Activated effector memory CD4-positive, alpha-beta T cell treated with Interleukin-2 at 50 U/mL for 16 hours (primary cell): ENCODE measurements at places on chromosomes 3 and 15.

DNA sequence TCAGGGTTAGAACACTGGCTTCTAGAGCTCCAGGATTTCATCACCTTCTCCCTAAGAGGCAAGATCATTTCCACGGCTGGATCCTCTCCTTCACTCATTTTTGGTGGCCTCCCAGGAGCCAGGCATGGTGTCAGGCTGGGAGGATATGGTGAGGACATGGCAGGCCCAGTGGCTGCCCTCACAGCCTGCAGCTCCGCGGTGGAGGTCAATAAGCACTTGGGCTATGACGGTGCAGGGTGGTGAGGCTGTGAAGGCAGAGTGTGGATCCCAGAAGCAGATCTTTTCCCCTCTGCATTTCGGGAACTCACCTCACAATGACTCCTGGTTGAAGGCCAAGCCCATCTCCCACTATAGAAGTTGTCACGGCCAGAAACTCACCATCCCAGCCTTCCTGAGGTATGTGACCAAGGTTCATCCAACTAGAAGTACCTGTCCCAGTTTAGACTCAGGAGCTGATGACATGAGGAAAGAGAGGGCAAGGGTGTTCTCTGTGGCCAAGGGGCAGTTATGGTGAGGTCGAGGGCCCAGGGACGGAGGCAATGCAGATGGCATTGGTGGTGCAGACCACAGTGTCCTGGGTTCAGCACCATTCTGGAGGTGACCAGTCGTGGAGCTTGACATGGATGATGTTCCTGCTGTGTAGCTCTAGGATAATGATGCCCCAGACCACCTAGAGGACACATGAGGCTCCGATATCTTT is 100.1 kb upstream of the SMAD3 start:
- no peak for DNase-seq

DNA sequence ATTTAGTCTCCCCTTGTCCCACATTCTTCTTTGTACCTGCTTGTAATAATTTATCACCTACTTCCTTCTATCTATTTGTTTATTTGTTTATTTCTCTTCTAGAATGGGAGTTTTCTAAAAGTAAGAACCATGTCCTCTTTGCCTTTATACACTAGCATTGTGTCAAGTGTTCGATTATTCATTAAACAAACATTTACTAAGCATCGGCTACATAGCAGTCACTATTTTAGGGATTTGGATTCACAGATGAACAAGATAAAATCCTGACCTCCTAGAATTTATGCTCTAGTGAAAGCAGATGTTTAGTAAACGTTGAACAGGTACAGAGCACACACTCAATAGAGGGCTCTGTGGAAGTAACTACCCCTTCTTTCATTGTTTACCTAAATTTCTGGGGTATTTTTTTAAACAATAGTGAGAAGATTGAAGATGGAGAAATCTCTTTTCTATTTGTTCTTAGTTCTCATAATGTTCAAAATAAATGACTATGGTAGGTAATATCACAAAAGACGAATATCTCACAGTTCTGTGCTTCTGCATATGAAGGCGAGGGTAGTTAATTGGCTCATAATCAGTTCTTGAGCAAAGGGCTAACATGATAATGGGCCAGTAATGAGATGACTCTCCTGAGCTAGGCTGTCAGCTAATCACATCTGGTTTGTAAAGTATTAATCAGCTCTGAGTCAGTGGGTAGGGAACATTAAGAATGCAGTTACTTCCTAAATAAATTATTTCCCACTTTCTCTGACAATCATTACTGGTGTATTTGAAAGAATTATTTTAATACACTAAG is 111.9 kb downstream of the SLC9A9 start:
- no peak for DNase-seq

DNA sequence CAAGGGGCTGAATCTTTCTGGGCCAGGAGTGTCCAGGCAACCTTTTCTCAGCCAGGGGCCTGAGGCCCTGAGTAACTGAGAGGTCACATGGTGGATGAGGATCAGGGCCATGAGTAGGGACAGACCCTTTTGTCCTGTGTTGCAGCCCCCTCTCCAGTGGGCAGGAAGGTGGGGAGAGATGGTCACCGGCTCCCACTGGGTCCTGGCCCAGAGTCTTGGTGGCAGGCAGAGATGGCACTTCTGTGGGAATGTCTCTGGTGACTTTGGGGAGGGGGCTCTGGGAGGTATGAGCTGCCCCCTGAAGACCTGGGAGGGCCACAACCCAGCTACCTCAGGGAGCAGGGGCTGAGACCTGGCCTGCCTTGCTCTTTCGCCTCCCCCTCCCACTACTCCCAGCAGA is 6.8 kb downstream of the ESYT3 start:
- DNase-seq: no peak

DNA sequence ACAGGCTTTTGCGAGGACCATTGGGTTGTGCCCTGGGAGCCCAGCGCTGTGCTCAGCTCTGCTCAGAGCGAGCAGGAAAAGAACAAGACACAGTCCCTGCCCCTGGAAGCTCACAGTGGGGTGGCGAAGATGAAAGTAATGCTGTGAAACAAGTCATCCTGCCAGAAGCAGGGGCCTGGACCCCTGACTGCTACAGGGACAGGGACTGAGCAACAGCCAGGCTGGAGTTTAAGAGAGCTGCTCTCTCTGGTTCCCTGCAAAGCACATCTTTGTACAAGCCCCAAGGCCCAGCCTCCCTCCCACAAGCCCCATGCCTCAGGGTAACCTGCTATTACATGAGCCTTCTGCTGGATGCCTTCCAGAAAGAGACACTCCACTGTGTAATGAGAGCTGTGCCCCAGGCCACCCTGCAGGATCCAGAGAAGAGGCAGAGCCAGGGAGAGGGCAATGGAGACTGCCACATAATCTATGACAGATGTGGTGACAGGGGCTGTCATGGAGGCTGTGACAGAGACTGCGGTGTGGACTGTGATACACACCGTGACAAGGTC is 7.1 kb upstream of the HCN4 start:
- no peak for DNase-seq

DNA sequence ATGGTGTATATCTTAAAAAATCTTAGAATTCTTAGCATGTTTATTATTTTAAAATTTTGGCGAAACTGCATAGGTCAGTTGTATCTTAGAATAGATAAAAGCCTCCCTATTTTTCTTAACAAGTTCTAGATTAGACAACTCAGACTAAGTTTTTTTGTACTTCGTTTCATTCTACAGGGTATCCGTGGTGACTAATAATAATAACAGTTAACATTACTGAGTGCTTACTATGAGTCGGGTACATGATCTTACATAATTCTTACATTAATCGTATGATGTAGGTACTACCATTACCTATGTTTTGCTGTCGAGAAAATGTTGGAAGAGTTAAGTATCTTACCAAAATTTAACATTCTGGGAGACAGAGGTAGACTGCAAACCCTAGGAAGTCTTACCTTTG is 60.7 kb downstream of the UBE2E2 start:
- no peak for DNase-seq

GRCh38 chr3:49004352-49005302 is 2.6 kb upstream of the WDR6 start:
- no peak for DNase-seq

DNA sequence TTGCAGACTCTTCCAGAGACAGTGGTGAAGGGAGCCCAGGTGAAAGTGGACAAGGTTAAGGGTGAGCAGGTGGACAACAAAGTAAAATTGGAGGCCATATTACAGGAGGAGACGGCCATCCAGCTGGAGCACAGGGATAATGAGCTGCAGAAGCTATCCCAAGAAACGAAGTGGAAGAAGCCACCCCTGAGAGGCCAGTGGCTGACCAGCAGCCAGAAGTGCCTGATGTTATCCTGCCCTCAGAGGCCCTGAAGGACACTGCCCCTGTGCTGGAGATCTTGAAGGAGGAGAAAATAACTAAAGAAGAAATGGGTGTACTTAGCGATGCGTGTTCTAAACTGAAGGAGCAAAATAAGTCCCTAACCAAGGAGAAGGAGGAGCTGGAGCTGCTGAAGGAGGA is 107.6 kb downstream of the SMAD6 start:
- DNase-seq: no peak

DNA sequence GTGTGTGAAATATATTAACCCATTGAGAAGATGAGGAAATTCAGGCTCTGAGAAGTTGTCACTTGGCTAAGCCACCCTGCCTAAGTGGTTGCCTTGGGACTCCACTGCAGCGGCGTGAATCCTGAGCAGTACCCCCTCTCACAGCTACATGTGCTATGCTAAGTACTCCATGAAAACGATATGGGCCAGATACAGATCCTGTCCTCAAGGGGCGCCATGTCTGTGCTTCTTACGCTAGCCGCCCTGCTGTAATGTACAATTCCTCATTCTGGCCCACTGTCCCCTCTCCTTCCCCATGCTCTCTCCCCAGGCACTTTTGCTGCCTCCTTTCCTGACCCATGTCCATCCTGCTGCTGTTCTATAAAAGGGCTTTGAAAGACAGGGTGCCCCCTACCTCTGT is 140.3 kb downstream of the FEZF2 start:
- DNase-seq: no peak

DNA sequence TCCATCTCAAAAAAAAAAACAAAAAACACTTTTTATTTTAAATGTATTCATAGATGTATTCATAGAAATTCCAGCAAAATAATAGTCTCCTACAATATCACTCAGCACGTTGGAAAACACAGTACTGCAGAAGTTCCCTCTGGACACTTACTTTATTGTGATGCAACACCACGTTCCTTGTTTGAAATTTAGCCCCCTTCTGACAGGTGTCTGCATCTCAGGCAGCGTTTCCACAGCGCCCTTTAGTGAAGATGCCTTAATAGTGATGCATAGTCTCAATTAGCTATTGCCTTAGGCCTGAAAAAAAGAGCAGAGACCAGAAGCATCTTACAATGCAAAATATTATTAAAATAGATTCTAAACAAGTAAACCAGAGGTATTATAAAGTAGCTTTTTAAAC is 20.3 kb downstream of the IL12A start:
- no peak for DNase-seq

GRCh38 chr3:19945534-19945933 is 1.4 kb upstream of the RAB5A start:
- DNase-seq: no peak

- DNase-seq: no peak
Observed at GRCh38 chr3:187212705-187213104, 15.4 kb downstream of the RTP1 start.

DNA sequence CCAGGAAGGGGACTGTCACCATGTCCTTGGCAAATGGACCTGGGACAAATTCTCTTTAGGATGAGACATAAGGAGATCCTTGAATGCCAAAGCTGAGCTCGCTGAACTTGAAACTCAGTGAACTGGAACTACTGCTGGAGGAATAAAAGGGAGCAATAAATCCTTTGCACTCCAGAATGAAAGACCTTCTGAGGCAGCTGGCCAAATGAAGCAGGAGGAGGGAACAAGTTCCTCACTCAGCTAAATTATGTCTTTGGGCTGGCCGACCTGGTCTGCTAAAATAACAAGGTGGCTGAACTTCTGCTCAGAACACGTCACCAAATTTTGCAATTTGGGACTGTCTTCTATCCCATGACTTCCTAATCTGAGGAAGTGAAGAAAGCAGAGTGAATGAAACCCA is 314.7 kb downstream of the LPP start:
- DNase-seq: no peak

GRCh38 chr3:140420621-140421357 is 257.1 kb upstream of the TRIM42 start:
- DNase-seq: no peak

GRCh38 chr3:70201975-70202374 is 110.5 kb downstream of the MDFIC2 start:
- no peak for DNase-seq

DNA sequence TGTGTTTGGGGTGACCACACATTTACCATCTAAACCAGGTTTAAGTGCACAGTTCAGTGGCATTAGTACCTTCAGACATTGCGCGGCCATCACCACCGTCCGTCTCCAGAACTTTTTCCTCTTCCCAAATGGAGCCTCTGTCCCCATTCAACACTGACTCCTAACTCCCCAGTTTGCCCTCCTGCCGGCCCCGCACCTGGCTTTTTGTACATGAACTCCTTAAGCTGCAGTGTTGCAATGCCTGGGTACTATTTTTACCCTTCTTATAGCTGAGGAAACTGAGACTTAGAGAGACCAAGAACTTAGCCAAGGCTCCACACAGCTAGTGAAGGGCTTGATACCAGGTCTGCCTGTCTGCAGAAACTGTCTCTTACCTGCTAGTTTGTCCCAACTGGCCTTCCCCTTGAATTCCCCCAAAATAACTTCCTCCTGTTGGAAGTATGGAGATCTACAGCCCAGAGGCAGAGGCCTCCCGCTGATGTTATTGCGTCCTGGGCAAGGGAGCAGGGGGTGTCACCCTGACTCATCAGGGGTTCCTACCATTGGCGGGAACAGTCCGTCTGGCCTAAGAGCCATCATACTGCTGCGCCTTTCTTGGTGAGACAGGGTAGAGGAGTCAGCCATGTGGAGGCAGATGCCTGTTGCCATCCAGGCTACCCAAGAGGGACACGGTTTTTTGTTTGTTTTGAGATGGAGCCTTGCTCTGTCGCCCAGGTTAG is 65.6 kb downstream of the GRIP2 start:
- DNase-seq: no peak

- DNase-seq: no peak
Observed at GRCh38 chr3:10119376-10119775, 3.9 kb downstream of the BRK1 start.

GRCh38 chr3:21509731-21510470 is 241.1 kb downstream of the ZNF385D start:
- no peak for DNase-seq

DNA sequence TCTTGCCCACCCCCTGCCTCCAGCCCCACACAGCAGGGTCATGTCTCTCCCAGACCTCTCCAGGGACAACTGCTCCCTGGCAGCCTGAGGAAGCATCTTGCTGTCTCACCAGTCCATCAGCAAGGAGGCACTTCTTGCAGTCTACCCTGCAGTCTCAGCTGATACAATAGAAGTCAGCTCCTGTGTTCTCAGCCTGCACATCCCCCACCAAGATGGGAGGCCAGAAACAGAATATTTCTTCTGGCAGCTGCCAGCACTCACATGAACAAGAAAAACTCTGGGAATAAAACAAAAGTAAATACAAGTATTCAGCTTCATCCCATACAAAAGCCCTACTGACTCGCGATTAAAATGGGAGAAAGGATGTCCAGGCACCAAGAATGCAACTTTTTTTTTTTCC is 457.4 kb upstream of the PROK2 start:
- DNase-seq: no peak

- no peak for DNase-seq
Observed at GRCh38 chr3:63240381-63240902, 37.7 kb upstream of the SYNPR start.
